Stimulated activated CD4-positive, alpha-beta T cell treated with anti-CD3 and anti-CD28 coated beads, Interleukin-1b, Interleukin-23, amount 100 ng/mL, for 4 hours (primary cell): ENCODE measurements at places on chromosomes 12 and 14.

GRCh38 chr12:58386136-58386535 is 444.8 kb downstream of the ATP23 start:
- no peak for DNase-seq

DNA sequence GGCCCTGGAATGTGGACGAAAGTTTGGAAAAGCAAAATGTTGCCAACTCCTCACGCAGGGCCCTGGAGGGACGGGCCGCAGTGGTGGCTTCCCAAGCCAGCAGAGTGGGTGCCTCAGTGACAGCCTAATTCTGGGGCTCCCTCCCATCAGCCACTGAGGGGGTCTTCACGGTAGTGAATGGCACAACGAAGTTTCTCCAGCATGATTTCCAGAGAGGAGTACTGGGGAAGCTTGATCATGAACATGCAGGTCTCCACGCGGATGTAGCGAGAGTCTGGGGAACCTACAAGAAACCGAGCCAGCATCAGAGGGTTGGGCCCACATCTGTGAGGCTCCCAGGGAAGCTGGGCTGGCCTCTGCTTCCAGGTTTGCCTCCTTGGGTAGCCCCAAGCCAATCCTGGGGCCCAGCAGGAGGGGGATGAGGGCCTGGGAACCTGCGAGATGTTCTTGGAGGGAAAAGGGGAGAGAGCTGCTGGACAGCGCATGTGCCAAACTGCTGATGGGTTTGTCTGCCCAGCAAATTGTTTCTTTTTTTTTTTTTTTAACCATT is 37.0 kb downstream of the TRAFD1 start:
- DNase-seq, result no peak

GRCh38 chr12:103909811-103910210 is 20.4 kb upstream of the HSP90B1 start:
- no peak for DNase-seq

DNA sequence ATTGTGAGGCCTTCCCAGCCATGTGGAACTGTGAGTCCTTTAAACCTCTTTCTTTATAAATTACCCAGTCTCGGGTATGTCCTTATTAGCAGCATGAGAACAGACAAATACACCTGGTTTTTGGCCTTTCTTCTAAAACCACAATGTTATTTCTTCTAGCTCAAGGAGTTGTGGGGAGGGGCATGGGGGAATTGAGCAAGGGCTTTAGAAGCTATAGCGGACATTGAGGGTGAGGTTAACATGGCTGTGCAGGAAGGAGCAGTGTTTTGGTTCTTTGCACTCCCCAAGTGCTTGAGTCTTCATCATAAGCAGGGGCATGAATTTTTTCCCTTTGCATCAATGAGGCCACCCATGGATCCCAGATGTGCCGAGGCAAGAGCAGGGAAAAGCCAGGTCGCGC is 86.8 kb downstream of the SPRING1 start:
- no peak for DNase-seq

DNA sequence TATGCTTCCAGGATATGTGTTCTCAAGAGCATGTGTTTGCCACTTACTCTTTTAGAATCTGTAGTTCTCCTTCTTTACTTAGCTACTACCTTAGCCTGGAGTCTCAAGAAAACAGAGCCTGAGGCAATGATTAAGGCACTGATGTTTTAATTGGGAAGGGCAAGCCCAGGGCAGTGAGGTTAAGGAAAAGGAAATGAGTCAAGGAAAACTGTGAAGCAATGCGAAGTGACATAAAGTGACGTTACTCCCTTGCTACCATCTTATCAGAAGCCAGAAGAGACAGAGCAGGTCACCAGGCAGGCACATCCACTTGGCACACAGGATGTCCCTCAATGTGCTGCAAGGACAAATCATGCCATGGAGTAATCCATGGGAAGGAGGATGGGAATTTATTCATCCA is 11.3 kb upstream of the EML5 start:
- DNase-seq, result no peak

DNA sequence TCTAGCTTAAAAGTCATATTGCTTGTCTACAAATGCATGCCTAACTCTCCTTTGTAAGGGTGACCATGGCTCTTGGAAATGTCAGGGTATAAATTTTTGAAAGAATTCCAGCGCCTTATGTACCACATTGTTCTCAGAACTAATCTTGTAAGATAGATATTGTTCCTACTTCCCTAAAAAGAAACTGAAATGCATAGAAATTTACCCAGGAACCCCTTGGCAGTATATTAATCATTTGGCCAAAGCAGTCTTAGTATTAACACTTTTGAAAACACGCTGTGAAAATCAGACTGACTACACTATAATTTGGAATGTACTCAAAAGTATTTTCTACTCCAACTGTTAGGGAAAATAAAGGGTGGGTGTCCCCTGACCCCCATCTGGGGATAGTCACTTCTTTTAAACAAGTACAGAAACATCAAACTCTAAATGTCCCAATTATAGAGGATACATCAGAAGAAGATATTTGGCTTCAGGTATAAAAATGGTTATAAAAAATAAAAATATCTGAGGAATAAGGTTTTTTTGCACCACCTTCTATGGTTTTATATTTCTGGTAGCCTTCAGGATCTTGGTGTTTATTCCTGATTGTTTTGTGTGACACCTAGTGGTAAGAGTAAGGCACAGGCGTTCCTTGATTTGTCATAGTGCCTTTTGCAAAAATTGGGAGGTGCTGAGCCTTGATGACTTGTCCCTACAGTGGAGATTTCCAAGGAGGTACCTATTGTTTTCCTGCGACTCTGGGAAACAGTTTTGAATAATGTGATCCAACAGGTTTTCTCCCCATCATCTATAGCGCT is 2.2 kb upstream of the NFKBIA start:
- no peak for DNase-seq

- DNase-seq, result no peak
These were observed 653 bp downstream of the PA2G4 start for GRCh38 chr12:56104815-56105608.

DNA sequence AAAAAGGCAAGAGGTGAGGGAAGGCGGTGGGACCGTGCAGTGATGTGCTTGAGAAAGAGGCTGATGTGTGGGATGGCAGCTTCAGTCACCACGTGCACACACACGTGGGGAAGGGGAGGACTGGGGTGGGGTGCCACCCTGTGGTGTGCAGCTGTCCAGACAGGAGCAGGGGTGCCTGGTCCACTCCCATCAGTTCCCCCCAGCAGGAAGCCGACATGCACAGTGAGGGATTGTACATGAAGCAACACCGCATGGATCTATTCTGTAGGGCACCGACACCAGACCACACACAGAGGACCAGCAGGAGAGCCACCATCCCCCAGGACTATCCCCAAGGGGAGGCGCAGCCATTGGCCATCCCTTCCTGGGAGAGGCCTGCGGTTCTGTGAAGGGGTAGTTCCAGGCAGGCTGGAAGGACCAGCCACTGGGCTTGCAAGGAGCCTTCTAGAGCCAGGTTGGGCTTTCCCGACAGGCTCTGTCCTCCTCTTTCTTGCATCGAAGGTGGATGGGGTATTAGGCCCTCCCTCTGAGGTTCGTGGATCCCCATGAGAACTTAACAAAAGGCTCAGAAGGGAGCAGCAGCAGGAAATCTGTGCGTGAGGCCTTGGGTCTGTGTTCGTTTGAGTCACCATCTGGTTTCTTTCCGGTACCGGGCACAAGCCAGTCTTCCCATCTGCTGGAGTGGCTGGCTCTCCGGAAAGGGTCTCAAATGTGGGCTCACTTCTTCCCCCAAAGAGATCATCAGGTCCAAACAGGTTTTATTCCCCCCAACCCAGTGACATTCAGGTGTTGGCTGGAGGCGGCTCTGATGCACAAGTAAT is 59.8 kb downstream of the PLEKHG3 start:
- no peak for DNase-seq

GRCh38 chr14:29166507-29166906 is 399.9 kb downstream of the FOXG1 start:
- DNase-seq, result no peak

DNA sequence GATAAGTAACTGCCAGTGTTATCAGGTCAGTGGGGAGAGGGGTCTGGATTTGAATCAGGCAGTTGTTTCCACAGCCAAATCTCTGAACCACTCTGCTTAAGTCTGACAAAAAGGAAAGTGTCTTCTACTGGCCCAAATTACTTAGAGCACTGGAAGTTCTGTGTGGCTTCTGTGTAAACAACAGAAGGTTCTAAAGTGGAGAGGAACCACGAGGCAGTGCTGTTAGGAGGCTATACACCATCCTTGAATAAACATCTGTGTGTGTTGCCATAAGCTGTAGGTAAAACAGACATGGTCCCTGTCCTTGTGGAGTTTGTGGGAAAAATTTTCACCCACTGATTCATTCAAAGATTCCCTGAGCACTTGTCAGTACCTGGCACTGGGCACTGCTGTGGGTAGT is 50.0 kb downstream of the GALNT4 start:
- DNase-seq, result no peak

DNA sequence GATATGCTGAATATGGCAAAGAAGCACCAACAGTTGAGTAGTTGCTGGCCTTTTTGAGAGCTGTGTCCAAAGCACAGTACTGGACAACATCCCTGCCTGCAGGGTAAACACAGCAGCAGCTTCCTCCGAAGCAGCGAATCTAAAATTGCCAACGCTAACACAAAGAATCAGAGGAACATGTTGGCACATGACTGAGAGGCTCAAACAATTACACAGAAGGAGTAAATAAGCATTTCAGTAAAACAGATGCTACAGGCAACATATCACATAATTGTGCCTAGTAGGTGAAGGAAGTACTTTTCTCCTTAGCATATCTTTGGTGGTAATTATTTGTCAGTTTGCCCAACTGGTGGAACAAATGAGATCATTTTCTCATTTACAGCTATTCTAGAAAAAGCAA is 52.1 kb downstream of the KICS2 start:
- DNase-seq, result no peak

- no peak for DNase-seq
These were observed 17.4 kb downstream of the DNAH10 start for GRCh38 chr12:123779551-123779950.

- no peak for DNase-seq
These were observed 10.3 kb upstream of the LGALS3 start for GRCh38 chr14:55118761-55119160.

DNA sequence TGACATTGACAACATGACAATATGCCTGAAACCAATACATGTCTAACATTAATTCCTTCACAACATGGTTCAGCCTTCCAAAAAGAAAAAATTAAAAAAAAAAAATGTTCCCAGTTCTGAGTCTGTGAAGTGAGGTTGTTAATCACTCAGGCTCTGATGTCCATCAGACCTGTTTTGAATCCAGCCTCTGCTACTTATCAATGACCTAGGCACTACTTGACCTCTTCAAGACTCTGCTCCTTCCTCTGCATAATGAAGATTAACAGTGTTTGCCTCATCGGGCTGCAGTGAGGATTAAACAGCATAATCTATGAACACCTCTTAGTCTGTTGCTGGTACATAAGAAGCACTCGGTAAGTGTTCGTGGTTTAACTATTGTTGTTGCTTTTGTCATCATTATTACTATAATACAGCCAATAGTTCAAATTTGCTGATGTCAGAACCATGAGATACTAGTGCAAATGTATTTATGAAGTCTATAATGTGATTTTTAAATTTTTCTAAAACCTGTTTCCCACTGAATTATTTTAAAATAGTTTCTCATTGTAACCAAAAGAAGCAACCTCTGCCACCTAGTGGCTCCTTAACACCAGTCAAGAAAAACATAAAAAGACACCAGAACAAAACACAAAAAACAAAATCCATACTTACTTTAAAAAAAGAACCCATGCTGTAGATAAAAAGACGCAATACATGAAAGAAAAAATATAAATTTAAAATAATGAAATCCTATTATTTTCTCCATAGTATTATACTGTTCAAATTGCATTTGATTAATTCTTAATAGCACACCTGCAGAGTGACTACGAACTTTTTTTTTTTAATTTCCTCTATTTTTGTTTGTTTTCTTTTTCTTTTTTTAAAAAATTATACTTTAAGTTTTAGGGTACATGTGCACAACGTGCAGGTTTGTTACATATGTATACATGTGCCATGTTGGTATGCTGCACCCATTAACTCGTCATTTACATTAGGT is 20.3 kb upstream of the TMX1 start:
- DNase-seq, result no peak

DNA sequence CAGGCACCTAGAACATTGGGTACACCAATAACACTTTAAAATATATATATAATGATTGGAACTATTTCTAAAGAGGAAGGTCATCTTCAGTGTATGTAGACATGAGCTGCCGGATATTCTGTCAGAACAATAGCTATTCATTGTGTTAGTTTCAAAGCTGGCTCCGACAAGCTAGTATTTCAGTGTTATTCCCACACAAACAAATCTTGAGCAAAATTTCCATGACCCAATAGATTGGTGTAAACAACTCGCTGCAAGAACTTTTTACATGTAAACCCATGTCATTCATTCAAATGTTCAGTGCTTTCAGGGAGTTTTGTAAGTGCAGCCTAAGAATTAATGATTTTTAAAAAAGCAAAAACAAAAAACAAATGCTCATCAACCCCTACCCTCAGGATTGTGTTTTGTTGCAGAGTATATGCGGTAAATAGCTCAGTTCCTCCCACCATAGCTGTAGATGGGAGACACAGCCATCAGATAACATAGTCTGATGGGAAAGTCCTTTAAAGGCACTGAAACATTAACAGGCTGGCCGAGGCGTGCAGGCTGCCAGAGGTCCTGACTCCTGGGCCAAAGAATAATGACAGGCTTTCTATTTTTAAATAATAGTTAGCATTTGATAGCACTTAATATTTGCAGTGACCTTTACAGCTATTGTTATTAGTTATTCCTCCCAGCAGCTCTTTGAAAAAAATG is 150.3 kb upstream of the ARHGAP5 start:
- no peak for DNase-seq

DNA sequence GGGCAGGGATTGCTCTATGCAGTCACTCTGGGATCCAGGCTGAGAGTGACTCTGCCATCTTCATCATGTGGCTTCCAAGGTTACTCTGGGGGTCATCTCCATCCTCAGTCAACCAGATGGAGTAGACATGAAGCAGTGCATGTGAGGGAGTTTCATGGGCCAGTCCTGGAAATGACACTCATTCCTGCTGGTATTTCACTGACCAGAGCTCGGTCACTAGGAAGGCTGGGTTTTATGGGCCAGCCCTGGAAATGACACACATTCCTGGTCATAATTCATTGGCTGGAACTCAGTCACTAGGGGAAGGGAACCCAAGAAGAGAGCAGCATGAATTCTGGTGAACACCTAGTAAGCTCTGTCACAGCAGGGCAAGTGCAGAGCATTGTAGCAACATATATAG is 144.7 kb downstream of the SMOC1 start:
- DNase-seq, result no peak

GRCh38 chr12:112130441-112130998 is 5.2 kb downstream of the TRAFD1 start:
- DNase-seq, result no peak
